ENCODE measurements at places on chromosomes 6 and 20. TPM values are rescaled to one million over a fixed set of nuclear protein-coding genes. Genes with fewer than 3 reads are reported as not detected.

RSPH9 gene
- 0.23 TPM for total RNA-seq

GRCh38 chr20:62050166-62051120 lies 15.2 kb downstream of the TAF4 start:
- H3K27ac ChIP-seq, result no peak overlapping the region
- no peak overlapping the region for H3K4me3 ChIP-seq
- H3K4me1 ChIP-seq, result no peaks in the 10 kb centered on the region
- no peaks in the 10 kb centered on the region for H3K27me3 ChIP-seq
- H3K36me3 ChIP-seq, result no peaks in the 10 kb centered on the region

DNA sequence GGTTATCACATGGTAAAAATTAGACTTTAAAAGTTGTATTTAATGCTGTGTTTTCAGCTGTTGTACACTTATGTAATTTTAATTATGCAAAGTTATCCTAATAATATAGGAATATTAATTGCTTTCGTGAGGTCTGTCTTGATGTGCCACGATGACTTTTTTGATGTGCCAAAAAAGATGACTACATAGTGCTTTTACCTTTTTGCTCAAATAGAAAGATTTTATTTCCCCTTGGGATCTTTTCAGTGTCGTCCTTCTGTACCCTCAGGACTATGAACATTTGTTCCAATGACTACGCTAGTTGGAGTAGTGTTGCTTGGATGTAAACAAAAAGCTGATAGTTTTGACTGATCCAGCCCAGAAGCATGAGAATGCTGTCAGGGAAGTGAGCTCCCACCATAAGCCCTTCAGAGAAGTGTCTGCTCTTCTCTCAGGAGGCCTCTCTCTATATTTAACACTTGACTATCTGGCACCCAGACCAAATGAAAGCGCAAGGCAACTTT lies 1.2 kb upstream of the CD164 start:
- H3K27me3 ChIP-seq, result no peaks in the 10 kb centered on the region
- no peaks in the 10 kb centered on the region for H3K4me1 ChIP-seq
- H3K36me3 ChIP-seq, result no peaks in the 10 kb centered on the region

CCDC170 gene
- total RNA-seq, result 0.85 TPM

DNA sequence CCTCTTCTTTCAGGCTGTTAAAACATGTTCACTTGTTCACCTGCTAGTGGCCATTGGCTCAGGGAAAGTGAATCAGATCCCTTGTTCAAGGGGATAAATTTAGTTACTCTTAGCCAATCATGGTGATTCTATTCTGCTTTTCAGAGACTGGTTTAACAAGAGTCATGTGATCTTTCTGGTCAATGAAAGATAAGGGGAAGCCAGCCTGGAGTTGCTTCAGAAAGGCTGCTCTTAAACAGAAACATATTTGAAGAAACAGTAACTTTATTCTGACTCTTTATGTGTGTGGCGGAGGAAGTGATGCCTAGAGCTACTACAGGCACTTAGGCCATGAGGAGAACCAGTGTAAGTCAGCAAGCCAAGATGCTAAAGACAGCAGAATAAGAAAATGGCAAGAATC lies 28.1 kb upstream of the AHI1 start:
- no peak for DNase-seq
- H3K27ac ChIP-seq, result no peak overlapping the region
- no peaks in the 10 kb centered on the region for H3K36me3 ChIP-seq
- no peaks in the 10 kb centered on the region for H3K27me3 ChIP-seq
- H3K4me3 ChIP-seq, result no peak overlapping the region
- no peaks in the 10 kb centered on the region for H3K4me1 ChIP-seq

Data from prostate gland (tissue), 2 donors.